ENCODE measurements at places on chromosomes 5 and 9.

GRCh38 chr9:138053996-138054752 lies 176.6 kb downstream of the CACNA1B start:
- DNase-seq, result no peak

DNA sequence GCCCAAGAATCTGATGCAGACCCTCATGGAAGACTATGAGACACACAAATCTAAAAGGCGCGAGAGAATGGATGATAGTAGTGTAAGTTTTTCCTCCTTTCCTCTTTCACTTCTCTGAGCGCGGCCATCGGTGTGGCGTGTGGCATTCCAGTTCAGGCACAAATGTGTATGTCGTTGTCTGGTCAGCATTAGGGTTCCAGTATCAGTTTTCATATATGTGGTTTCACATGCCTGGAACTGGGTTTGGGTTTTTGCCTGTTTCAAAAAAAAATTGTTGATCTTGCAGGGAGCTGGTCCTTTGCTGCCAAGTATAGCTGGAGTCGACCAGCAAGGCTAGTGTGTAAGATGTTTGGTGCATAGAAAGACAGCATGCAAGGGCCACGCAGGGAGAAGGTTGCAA lies 51.5 kb downstream of the C9orf152 start:
- DNase-seq, result no peak

DNA sequence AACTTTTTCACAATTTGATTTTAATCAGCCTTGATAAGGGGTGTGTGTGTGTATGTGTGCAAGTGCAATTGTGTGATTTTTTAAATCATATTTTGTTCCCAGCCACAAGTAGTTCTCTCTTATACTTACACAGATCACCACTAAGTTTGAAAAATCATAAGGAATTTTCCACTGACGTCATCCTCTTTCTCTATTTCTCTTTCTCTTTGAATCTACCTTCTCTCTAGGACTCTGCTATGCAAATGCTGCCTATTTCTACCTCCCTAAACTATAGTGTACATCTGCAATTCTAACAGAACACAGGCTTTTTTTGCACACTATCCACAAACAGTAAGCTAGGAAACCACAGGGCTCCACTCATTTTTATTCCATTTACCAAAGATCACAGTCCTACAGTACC lies 254.6 kb upstream of the CYLC2 start:
- no peak for DNase-seq

- no peak for DNase-seq
Measured at GRCh38 chr5:9927106-9927505, 297.0 kb upstream of the TAS2R1 start.

GRCh38 chr5:150570333-150570732 lies 62.4 kb downstream of the NDST1 start:
- no peak for DNase-seq

All from putamen (tissue), 1 donor.